ENCODE measurements at places on chromosomes 5 and 9.

DNA sequence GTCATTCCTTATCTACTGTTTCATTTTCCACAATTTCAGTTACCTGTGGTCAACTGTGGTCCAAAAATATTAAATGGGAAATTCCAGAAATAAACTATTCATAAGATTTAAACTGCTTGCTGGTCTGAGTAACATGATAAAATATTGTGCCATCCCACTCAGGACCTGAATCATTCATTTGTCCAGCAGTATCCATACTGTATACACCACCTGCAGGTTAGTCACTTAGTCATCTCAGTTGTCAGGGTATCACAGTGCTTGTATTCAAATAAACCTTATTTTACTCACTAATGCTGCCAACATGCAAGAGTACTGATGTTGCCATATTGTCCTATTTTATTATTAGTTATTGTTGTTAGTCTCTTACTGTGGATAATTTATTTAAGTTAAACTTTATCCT, 139.7 kb downstream of the FBXO4 start:
- no peak for DNase-seq

GRCh38 chr5:17065458-17065857, 129.4 kb upstream of the MYO10 start:
- no peak for DNase-seq

DNA sequence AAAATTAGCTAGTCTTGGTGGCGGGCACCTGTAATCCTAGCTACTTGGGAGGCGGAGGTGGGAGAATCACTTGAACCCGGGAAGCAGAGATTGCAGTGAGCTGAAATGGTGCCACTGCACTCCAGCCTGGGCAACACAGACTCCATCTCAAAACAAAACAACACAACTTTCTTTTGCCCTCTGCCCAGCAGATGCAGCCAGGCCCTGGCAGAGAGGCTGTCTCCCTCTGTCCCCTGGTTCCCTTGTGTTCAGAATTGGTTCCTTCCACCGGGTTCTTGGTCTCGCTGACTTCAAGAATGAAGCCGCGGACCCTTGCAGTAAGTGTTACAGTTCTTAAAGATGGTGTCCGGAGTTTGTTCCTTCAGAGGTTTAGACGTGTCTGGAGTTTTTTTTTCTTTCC, 30.2 kb upstream of the CEP72 start:
- DNase-seq, result no peak

DNA sequence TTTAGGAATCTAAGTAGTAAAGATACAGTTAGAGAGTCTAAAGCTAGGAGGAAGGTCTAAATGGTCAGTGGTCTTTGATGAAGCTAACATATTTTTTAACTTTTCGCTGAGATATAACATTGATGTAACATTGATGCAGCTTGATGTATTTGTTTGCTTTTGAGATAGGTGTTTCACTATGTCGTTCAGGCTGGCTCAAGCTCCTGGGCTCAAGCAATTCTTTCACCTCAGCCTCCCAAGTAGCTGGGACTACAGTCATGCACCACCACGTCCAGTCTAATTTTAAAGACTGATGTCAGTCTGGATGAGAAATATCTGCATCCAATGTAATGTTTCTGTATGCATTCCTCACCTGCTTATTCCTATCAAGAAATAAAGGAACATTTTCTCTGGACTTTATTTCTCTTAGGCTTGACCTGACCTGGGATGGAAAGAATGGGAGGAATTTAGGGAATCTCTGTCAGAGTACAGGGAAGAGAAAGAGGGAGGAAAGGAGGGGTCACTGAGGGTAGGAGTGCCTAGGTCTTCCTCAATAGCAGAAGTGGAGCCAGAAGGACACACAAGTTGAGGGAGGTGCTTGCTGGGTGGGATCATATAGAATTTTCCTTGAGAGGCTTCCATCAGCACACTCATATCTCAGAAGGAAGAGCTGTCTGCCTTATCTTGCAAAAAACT, 101.5 kb upstream of the GPBP1 start:
- no peak for DNase-seq

- DNase-seq, result no peak
Observed at GRCh38 chr5:150649108-150650020, 8.9 kb downstream of the SYNPO start.

DNA sequence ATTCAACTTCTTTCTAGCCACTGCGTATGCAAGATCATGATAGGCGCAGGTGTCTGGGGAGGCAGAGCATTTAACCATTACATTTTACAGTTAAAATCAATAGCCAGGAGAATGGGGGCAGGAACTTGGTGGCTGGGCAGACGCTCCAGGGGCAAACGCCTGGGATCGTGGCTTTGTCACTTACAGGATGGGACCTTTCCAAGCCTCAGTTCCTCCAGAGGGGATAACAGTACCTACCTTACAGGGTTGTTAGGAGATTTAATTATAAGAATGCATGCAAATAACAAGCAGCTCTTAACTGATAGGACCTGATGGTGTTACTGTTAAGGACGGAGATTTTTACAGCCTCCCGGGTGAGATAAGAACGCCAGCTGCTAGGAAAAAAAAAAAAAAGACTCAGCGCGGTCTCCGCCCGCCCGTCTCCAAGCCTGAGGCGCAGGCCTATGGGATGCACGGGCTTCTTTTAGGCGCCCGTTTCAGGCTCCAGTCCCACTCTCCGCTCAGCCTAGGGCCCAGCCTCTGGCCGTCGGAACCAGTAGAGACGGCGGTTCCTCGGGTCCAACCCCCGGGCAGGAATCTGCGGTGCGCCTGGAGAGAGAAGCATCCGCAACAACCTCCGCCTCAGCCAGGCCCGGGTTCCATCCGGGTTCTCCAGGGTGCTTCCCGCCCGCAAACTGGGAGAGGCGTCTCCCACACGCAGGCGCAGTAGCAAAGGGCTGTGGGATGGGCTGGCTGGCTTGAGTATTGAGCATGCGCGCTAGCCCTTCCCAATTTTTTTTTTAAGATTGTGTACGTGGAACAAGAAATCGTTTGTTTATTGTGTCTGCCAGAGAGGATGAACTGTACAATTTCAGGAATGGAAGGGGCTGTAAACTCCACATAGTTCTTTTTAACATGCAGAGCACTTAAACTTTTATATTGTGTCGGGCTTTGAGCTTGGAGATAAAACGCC, at the start of gene FAM200C:
Gene FAM200C (minus strand): TSS at position 653 of the 952 bp plus-strand sequence. CDS start 4,564 bp downstream, outside the sequence.
- peak; percentile 25 for DNase-seq

GRCh38 chr9:25724424-25724823, 46.2 kb upstream of the TUSC1 start:
- DNase-seq, result no peak
